ENCODE measurements at places on chromosomes 13 and 19. TPM values are rescaled to one million over a fixed set of nuclear protein-coding genes. Genes with fewer than 3 reads are reported as not detected.

The PSG1 gene
- total RNA-seq = 1.1 TPM

The LSM4 gene
- 88.0 TPM for total RNA-seq

The UGGT2 gene
- total RNA-seq = 40.1 TPM

The CALR3 gene
- total RNA-seq = not detected

The TLE2 gene
- 0.28 TPM for total RNA-seq

The ZNF260 gene
- total RNA-seq = 11.3 TPM

The CEACAM20 gene
- not detected for total RNA-seq

The STOML3 gene
- not detected for total RNA-seq

The KLHL1 gene
- not detected for total RNA-seq

The GIPC3 gene
- under 0.01 TPM for total RNA-seq

The IGLON5 gene
- total RNA-seq = not detected

The SMIM44 gene
- total RNA-seq = not detected

The NCR1 gene
- total RNA-seq = not detected

The LILRA1 gene
- total RNA-seq = not detected

The C1QTNF9B gene
- 0.56 TPM for total RNA-seq

The TLE6 gene
- under 0.01 TPM for total RNA-seq

The LILRA5 gene
- total RNA-seq = not detected

The SIGLEC12 gene
- total RNA-seq = not detected

The ATP4B gene
- total RNA-seq = not detected

The SYCN gene
- total RNA-seq = not detected

The CERS1 gene
- 0.90 TPM for total RNA-seq

The TNFSF11 gene
- total RNA-seq = not detected

The CAPS gene
- total RNA-seq = 0.54 TPM

Measured in IMR-90 (cell line).